ENCODE measurements at places on chromosomes 1 and 21.

DNA sequence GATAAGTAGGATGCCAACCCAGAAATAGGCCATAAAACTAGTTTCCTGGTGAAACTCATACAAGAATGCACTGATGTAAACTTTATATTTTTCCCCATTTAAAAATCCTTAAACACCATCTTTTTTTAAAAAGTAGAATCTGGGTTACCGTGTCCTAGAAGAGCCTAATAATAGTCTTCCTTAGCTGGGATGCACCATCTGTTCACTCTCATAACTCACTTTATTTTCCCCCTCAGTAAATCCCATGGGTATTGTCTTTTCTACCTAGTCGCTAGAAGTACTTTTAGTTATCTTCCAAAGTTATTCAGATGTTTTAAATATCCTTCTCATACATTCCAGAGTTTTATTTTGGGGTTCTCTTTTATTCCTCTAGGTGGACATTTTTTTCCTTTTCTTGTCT, 250.2 kb downstream of the PLA2G4A start:
- DNase-seq, result no peak

GRCh38 chr1:77170687-77171086, 48.5 kb downstream of the PIGK start:
- DNase-seq, result no peak

DNA sequence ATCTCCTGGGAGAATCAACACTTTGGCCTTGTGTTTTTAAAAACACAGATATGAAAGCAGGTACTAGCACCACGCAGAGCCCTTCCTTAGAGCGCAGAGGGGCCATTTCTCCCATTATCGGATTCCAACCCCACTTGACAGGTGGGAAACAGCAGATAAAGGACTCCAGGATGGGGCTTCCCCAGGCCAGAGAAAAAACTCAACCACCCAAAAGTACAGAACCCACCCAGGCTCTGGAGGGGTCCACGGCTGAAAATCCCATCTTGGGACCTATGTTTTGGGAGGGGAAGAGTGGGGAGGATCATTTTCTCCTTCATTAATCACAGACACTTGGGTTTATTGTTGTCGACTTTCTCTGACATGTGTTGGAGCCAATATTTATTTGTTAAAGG, 27.1 kb upstream of the COL18A1 start:
- no peak for DNase-seq

- no peak for DNase-seq
Observed at GRCh38 chr1:84693005-84693404, 2.7 kb upstream of the SSX2IP start.

DNA sequence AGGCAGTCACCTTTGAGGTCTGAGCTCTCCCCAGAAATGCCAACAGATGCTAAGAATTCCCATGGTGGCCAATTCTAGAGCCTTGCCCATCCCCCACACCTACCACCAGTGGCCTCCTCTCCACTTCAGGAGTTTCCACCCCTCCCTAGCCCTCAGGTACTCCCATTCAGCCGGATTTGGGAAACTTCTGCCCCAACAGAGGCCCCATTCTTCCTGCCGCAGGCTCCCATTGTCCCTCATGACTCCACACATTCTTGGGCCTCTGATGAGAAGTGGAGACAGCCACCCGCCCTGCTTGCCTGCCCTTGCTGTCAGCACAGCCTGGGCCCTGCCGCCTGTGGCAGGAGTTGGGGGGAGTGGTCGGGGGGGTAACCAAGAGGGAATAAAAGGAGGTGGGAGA, 4.6 kb downstream of the BLACAT1 start:
- no peak for DNase-seq

GRCh38 chr1:2374252-2375155, 16.9 kb downstream of the MORN1 start:
- DNase-seq, result peak; percentile 16

DNA sequence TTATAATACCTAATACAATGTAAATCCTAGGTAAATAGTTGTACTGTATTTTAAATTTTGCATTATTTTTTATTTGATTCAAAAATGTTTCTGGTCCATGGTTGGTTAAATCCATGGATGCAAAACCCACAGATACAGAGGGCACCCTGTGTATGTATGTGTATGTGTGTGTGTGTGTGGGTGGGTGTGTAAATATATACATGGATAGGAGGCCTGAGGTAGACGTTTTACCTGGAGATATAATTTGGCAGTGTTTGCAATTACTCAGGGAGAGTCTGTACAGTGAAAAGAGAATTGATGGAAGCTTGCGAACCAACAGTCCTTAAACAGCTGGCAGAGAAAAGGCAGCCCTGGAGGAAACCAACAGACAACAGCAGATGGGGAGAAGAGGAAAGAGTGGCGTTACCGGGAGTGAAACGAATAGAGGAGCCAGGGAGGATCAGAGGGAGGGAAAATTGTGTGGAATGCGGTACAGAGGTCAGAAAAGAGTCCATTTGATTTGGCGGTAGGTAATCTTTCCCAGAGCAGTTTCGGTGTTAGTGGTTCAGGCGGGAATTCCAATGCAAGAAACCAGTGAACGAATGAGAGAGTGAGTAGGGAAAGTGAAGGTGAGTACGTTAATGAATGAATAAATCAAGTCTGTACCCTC, 47.9 kb upstream of the NBL1 start:
- no peak for DNase-seq

DNA sequence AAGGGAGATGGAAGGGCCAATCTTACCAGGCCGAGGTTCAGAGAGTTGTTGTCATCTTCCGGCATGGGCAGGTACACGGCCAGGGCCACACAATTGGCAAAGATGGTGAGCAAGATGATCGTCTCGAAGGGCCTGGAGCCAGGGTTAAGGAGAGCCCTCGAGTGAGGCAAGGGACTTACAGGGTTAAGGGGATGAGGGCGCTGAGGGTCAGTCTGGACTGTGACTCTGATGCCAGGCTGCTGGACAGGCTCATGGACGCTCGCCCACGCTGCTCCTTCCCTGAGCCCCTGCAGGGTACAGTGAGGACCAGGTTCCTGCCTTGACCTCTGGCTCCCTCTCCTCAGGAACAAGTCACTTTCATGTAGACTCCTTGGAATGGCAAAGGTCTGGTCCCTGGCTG, 2.1 kb downstream of the CACNA1S start:
- no peak for DNase-seq

DNA sequence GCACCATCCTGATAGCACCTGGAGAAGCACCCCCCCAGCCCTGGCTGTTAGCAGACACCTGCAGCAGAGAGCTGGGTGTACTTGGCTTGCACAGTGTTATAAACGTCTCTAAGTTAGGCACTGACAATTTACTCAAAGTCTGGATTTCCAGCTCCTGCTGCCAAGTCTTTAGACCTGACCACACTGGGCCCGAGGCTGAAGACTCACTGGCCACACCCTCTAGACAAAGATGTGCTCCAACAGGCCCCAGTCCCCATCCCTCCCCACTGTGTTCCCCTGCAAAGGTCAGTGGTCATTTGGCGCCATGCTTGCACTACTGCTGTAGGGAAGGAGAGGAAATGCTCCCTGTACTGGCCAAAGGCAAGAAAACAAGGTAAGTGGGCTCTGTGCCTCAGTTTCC, 31.1 kb downstream of the PADI6 start:
- DNase-seq, result no peak

DNA sequence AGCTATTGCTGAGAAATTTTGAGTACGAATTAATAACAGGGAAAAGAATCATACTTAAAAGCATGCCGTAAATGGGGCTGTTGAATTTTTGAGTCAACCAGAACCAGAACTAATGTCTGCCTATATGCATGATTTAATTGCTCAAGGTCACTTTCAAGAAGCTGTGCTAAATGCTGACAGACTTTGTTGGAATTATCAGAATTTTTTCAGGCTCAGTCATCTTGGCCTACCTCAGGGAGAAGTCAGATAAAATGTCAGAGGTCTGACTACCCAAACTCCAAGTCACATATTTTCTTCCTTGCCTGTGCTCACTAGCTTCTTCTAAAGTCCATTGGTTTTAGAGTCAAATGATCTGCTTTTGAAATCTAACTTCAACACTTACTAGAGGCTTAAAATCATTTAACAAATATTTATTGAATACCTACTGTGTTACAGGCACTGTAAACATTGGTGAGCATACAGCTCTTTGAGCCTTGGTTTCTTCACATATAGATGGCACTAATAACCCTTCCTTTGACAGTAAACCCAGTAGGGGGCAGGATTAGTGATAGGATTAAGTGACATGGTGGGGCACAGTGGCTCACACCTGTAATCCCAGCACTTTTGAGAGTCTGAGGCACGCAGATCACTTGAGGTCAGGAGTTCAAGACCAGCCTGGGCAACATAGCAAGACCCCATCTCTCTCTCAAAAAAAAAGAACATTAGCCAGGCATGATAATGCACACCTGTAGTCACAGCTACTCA, 121.2 kb upstream of the SLC44A3 start:
- DNase-seq, result no peak

GRCh38 chr1:179298952-179299351, 5.4 kb downstream of the SOAT1 start:
- no peak for DNase-seq

DNA sequence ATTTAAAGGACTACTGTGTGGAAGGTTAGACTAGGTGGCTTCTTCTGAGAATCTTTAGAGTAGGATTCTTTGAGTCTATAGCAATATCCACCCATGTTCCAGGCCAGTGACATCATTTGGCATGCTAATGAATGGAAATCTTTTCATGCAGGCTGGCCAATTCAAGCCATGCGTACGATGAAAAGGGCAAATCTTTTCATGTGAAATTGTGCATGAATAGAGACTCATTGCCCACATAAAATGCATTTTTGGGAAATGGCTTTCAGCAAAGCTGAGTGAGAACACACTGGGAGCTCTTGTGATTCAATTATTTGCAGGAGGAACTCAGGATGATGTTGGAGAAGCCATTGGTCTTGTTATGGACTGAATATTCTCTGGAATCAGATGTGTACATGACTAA, 324.9 kb upstream of the DAB1 start:
- no peak for DNase-seq

GRCh38 chr1:54666333-54666732, 24.7 kb downstream of the MROH7 start:
- no peak for DNase-seq

DNA sequence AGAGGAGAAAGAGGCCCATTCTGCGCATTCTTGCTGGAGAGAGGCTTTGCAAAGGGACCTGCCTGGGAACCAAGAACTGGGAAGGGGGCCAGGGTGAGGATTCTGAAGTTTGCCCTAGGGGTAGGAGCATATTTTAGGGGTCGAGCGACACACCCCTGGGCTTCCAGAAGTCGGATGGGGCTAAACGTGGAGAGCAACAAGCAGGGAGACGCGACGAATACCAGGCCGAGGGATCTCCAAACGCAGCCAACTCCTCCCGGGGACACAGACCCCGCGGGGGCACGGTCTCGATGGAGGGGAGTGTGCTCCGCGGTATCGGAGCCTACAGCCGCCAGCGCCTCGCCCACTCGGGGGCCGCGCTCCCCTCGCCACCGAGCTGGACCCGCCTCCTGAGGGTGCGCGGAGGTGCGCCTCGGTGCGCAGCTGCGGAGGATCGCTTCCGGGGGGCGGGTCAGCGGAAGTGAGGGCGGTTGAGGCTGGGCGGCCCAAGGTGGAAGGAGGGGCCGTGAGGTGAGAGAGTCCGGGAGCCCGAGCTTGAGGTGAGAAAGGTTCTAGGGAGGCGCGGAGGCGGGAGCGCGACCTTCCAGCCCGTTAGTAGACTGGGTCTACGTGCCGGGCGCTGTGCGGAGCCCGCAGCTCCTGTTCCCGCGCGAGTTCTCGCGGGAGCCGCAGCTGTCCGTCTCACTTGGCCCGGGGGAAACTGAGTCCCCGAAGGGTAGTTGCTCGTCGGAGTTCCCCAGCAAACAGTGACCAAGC, at the start of gene MTFR1L:
TSS of gene MTFR1L (plus strand) at position 464 of the 756 bp plus-strand sequence. CDS start 3,151 bp downstream, outside the sequence.
- DNase-seq, result peak; percentile 94

DNA sequence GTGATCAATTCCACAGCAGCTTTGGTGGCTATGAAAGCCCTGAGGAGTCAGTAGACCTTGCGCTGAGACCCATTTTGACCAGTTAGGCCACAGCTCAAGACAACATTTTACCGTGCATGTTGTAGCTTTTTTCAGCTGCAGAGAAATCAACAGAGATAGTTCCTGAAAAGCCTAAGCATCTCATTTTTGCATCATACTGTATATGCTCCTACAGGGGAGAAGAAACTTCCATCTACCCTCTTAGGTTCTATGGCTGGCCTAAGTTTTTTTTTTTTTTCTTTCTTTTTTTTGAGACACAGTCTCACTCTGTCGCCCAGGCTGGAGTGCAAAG, 24.8 kb upstream of the EYA3 start:
- DNase-seq, result no peak

DNA sequence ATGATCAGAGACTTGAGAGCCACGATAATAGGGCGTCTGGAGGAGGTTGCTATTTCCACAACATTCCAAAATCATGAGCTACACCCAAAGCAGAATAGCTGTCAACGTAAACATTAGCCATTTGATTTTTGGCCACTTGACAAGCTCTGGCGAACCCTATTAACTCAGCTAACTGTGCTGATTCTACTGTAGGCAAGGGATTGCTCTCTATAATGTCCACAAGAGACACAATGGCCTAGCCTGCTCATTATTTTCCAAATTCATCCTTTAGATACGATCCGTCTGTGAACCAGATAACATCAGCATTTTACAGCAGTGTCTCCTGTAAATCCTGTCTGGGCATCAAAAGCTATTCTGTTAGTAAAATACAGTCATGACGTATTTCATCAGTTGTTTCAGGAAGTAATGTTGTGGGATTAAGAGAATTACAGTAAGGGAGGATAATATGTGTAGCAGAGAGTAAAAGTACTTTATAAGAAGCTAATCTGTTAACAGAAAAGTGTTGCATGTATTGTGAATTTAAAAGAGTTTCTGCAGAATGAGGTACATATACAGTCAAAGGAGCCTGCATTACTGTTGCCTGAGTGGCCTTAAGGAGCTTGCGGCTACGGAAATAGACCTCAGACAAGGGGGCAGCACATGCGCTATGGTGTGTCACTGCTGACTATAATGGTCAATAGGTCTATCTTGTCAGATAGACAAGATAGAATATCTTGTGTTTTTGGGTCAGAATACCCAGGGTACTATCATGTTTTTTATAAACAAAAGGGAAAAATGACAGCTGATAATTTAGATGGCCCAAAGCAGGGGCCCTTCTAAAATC, 44.9 kb upstream of the TINAGL1 start:
- no peak for DNase-seq

- DNase-seq, result no peak
Observed at GRCh38 chr21:25342816-25343215, 264.5 kb downstream of the MRPL39 start.

All from activated naive CD8-positive, alpha-beta T cell treated with anti-CD3 and anti-CD28 coated beads, Interleukin-2, amount 10 ng/mL, durations not matched to agents 7 days and 5 days (primary cell).